ENCODE measurements at places on chromosomes 11 and 22.

GRCh38 chr11:82976786-82977185, 75.2 kb downstream of the DDIAS start:
- DNase-seq: no peak

DNA sequence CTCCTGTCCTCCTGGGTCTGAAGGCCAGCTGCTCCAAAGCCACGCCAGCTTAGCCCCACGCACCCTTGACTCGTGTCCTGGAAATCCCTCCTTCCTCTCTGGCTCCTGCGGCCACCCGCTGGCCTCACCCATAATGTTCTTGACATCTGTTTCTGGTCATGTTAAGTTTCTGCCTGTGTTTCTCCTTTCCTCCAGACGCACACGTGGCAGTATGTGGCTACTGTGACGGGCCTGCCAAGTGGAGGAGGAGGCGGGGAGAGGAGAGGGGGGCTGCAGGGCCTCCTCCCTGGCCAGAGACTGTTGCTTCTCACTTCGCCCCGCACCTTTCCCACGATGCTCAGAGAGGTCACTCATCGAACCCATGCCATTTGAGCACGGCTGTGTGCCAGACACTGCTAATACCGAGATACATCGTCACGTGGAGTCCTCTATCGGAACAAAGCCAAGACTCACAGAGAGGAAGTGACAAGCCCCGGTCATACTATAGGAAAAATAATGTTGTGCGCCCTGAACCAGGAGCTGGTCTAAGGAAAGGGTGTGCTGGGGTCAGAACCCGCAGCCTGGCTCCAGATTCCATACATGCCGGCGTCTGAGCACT, 11.5 kb downstream of the C1QTNF6 start:
- DNase-seq: no peak

DNA sequence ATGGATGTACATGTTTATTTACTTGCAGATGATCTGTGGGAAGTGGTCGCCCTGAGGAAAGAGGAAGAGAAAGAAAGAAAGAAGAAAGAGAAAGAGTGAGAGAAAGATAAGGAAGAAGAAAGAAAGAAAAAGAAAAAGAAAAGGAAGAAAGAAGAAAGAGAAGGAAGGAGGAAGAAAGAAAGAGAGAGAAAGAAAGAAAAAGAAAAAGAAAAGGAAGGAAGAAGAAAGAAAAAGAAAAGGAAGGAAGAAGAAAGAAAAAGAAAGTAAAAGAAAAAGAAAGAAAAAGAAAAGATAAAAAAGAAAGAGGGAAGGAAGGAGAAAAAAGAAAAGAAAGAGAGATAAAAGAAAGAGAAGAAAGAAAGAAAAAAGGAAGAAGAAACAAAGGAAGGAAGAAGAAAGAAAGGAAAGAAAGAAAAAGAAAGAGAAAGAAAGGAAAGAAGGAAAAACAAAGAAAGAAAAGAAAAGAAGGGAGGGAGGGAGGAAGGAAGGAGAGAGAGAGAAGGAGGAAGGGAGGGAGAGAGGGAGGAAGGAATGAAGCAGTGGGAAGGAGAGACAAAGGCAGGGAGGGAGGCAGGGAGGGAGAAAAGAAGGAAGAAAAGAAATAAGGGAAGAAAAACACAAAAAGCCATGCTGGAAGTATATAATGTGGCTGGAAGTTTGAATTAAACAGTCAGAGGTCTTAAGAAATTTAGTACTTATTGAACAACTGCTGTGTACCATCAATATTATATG, 976.6 kb downstream of the FAM181B start:
- DNase-seq: no peak

DNA sequence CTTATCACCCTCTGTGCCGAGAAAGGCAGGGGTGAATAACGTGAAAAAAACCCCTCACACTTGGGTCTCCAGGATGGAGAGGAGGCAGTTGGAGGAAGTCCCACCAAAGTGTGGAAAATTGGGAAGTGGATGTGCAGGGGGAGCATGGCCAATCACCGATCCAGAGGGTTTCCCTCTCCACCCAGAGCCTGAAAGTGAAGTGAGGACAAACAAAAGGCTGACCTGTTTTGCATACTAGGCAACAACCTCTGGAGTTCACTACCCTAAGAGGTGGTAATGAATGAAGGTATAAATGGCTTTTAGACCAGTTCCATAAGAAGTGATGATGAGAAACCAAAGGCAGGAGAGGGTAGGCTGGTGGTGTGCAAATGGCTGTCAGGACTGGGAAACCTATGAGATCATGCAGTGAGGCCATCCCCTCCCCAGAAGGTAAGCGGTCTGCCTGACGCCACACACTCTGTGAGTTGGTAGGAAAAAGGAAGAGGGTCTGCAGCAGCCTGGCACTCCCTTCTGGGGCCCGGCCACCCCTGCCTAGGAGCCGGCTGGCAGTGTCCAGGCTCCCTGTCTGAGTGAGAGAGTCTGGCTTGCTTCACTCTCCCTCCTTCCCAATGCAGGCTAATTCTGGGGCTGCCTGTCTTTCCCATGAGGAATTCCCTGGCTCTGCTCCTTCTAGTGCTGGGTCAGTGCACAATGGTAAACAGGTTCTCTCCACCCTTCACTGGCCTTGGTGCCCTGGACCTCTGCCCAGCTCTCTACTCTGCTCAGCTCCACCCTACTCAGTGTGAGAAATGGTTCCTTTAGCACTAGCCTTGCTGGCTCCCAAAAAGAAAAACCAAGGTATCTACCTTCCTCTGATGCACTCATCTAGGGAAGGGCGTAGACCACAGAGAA, 15.6 kb downstream of the TBC1D10A start:
- no peak for DNase-seq

- no peak for DNase-seq
These were observed 35.5 kb upstream of the RASSF10 start for GRCh38 chr11:12973528-12974181.

GRCh38 chr11:122804161-122804560, 34.1 kb upstream of the CRTAM start:
- DNase-seq: no peak

DNA sequence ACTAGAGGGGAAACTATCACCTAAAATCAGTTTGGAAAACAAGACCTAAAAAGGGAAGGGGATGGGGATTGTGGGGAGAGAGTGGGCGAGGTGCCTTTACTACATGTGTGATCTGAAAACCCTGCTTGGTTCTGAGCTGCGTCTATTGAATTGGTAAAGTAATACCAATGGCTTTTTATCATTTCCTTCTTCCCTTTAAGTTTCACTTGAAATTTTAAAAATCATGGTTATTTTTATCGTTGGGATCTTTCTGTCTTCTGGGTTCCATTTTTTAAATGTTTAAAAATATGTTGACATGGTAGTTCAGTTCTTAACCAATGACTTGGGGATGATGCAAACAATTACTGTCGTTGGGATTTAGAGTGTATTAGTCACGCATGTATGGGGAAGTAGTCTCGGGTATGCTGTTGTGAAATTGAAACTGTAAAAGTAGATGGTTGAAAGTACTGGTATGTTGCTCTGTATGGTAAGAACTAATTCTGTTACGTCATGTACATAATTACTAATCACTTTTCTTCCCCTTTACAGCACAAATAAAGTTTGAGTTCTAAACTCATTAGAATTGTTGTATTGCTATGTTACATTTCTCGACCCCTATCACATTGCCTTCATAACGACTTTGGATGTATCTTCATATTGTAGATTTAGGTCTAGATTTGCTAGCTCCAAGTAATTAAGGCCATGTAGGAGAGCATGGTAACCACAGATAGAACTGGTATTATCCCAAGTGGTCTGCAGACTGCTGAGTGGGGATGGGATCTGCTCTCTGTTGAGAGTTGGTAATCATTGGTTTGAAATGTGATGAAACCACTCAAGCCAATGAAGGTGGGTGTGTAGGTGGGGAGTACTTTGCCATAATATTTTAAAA, 3.6 kb downstream of the NEAT1 start:
- no peak for DNase-seq
